ENCODE measurements at places on chromosomes 13 and 19. TPM values are rescaled to one million over a fixed set of nuclear protein-coding genes. Genes with fewer than 3 reads are reported as not detected.

The DCUN1D2 gene
- total RNA-seq, result 9.7 TPM

GRCh38 chr13:89923736-89924135 lies 1423.8 kb upstream of the MIR17HG start:
- DNase-seq, result peak; percentile 17

The ATCAY gene
- 0.43 TPM for total RNA-seq

GRCh38 chr13:44778761-44779484 lies 202.8 kb upstream of the TSC22D1 start:
- DNase-seq, result no peak

DNA sequence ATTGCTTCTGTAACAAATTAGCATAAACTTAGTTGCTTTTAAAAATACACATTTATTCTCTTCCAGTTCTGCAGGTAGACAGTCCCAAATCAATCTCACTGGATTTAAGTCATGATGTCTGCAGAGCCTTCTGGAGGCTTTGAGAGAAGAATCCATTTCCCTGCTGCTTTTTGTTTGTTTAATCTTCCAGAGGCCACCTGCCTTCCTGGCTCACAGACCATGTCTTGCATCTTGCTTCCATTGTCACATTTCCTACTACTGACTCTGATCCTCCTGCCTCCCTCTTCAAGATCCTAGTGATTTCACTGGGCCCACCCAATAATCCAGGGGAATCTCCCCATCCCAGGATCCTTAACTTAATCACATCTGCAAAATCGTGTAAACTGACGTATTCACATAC lies 473.3 kb downstream of the ITGBL1 start:
- DNase-seq, result no peak

DNA sequence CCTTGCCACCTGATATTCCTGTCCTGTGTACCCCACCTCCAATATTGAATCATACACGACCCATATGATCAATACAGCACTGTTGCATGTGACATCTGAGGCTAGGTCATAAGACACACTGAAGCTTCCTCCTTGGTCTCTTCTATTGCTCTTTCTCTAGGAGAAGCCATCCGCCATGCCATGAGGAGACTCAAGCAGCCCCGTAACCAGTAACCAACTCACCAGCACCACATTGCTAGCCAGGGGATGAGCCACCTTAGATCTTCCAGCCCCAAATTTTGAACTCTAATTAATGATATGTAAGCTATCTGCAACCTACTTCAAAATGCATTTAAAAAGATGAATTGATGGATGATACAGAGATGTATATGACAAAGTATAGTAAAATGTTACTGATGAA lies 28.6 kb downstream of the ZNF557 start:
- no peak for DNase-seq

DNA sequence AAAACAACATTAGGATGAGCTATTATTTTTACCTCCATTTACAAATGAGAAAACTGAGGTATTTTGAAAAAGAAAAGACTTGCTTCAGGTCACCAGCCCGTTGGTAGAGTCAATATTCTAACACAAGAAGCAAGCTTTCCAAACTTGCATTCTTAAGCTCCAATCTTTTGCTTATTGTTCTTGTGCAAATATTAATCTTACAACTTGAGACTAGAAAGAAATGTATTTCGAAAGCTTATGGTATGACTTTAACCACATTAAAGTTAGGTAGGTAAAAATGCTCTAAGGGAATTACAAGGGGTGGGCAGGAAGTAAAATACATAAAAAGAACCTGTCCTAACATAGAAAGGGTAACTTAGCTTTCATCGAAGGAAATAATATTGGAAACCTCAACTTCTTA lies 453.9 kb downstream of the SLITRK5 start:
- DNase-seq, result no peak

DNA sequence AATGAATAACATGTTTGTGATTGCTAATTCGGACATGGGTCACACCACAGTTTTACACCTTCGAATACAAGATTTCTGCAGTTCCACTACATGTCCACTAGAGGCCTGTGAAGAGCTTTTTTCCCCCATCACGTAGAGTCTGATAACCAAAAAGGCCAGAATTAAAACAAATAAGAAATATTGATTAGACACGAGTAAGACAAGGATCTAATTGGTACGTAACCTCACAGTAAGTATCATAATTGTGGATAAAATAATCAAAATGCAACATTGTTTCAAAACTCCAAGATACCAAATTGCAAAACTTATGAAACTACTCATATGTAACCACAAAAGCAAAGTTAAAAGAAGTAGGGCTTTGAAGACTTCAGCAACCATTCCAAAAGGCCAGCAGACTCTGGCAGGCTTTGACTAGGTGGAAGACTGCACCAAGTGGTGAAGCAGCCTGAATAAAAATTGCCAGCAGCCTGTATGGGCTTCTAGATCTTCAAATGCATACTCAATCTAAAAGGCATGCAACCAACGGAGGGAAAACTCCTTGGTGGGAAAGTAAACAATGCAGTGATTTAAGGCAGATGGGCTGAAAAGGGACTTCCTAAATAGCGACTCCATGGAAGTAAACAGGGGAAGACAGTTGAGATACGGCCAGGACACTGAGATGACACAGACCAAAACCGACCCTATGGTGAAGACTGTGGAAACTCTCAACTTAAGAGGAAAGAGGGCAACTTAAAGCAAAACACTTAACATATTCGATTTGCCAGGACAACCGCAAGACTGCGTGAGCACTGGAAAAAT lies 56.7 kb downstream of the STARD13 start:
- DNase-seq, result peak; percentile 86

- no peak for DNase-seq
Measured at GRCh38 chr13:73954808-73955207, 179.4 kb downstream of the KLF12 start.

- no peak for DNase-seq
Measured at GRCh38 chr19:38959618-38960017, 15.9 kb downstream of the FBXO17 start.
